ENCODE measurements at places on chromosomes 13 and 19. TPM values are rescaled to one million over a fixed set of nuclear protein-coding genes. Genes with fewer than 3 reads are reported as not detected.

GRCh38 chr13:45417790-45418534, at the start of gene SLC25A30:
Gene SLC25A30, minus strand, starts transcription at chr13:45418373. Its CDS starts 6,948 bp downstream, at chr13:45411425.
- peak; percentile 87 for DNase-seq

MAMSTR gene
- 5.2 TPM for polyA plus RNA-seq

DNA sequence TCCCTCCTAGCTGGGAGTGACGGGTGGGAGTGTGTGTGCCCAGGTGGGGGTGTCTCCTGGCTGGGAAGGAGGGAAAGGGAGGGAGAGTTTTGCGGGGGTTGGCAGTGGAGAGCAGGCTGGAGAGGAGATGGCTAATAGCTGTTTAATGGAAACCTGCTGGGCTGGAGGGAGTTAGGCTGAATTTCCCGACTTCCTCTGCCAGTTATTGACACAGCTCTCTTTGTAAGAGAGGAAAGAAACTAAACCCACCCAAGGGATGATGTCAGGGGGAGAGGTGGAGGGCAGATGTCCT, 10.2 kb upstream of the ILF3 start:
- DNase-seq: no peak

GRCh38 chr13:20127262-20127561, 33.6 kb downstream of the GJA3 start:
- no peak for DNase-seq

- no peak for DNase-seq
Observed at GRCh38 chr13:71021825-71022422, 845.1 kb downstream of the DACH1 start.

DNA sequence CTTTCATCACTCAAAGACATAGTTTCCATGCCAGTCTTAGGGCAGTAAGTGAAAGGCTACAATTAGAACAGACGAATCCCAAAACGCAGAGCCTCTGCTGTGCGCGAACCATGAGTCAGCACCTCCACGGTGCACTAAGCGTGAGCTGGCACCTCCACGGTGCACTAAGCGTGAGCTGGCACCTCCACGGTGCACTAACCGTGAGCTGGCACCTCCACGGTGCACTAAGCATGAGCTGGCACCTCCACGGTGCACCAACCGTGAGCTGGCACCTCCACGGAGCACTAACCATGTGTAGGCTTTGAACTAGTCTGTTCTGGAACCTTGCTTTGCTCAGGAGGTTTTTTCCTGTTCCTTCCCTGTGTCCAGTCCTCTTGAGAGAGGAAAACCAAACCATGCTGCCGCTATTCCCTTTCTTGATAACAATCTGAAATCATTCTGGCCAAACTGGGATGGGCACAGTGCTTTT, 120.6 kb downstream of the IRS2 start:
- DNase-seq: no peak

KPNA3 gene
- 43.9 TPM for polyA plus RNA-seq

DNA sequence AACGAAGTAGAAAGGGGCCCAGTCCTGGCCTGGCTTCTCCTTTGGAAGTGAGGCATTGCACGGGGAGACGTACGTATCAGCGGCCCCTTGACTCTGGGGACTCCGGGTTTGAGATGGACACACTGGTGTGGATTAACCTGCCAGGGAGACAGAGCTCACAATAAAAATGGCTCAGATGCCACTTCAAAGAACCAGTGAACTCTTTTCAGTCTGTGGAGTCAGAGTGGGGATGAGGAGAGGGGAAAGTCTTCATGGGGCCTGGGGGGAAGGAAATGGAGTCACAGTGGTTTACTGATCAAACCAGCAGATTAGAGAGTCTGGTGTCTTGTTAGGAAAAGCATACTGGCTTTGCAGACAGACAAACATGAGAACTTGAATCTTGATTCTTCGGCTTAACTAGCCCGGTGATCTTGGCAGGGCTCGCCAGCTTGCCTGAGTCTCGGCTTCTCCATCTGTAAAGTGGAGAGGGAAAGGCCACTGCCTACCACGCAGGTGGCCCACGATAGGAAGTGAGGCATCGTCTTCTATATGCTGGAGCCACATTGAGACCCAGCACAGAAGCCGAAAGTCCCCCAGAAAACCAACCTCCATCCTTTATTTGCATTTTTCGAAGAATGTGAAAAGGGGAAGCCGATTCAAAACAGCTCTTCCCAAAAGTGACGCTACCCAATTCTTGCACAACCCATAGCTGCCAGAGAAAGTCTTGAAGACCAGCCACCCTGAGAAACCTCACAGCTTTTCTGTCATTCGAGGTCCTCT, at the start of gene FFAR1:
Gene FFAR1 (plus strand): TSS at position 732 of the 759 bp plus-strand sequence. CDS start 3,650 bp downstream, outside the sequence.
- DNase-seq: no peak

DNA sequence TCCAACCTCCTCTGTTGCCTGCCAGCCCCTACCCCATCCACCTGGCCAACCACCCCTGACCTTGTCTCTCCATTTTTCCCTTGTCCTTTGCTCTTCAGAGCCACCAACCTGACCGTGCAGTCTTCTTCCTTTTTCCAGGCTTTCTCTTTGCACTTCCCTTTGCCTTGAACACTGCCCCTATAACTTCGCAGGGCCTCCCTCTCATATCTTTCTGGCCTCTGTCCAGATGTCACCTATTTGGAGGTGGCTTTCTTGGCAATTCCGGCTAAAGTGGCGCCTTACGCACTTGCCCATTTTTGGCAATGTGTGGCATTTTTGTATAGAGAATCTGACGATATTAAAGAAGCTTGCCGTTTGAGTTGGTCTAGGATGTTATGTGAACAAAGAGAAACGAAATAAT, 844 bp downstream of the ZNF543 start:
- DNase-seq: no peak

- no peak for DNase-seq
Observed at GRCh38 chr13:110027470-110028240, 241.3 kb upstream of the IRS2 start.

- no peak for DNase-seq
Observed at GRCh38 chr13:74835579-74835978, 646.4 kb downstream of the TBC1D4 start.

KLF12 gene
- 14.1 TPM for polyA plus RNA-seq

DNA sequence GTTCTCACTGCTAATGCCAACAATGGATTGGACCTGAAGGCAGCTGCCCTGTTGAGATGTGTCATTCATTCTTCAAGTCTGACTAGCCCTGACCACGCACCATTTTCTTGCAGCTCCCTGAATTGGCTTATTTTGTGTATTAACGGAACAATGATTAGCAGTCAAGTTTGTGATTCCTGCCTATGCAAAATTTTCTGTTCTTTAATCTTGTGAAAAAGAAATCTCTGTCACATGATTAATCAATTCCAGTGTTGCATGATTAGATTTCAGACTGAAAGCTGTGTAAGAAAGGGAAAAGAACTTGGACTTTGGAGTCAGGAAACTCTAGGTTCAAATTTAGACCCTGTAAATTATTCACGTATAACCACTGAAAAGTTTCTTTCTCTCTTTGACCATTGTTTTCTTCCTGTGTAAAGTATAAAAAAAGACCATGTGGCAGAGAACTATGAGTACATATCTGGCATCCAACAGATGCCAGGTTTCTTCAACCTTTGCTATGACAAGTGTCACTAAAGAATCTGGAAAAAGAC, 64.5 kb upstream of the SLC10A2 start:
- DNase-seq: no peak

DNA sequence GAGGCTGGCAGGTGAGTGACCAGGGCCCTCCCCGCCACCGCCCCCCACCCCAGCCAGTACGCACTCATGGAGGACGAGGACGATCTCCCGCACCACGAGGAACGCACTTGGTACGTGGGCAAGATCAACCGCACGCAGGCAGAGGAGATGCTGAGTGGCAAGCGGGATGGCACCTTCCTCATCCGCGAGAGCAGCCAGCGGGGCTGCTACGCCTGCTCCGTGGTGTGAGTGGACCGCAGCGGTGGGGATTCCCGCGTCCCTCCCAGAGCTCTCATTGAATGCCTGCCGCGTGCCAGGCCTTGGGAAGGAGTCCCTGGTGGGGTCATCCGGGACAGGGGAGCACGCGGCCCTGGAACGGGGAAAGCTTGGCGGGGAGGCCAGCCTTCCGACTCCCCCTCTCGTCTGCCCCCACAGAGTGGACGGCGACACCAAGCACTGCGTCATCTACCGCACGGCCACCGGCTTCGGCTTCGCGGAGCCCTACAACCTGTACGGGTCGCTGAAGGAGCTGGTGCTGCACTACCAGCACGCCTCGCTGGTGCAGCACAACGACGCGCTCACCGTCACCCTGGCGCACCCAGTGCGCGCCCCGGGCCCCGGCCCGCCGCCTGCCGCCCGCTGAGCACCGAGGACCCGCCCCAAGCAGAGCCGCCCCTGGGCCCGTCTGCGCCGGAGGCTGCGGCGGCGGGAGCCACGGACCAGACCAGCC, 4.8 kb upstream of the IFI30 start:
- DNase-seq: no peak

DNA sequence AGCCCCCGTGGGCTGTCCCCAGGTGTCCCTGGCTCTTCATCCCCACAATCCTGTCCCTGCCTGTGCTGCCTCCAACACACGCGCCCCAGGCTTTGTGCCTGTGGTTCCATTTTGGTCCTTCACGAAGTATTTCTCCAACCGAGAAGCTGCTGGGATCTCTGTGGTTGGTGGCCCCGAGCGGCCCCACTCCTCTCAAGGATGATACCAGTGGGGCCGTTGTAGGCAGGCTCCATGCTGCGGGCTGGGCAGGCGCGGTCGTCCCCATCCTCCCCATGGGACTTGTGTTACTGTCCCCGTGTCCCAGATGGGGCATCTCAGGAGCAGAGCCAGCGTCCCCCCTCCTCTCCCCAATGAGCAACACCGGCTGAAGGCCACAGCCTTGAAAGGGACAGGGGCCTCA, 3.7 kb upstream of the ZNF554 start:
- no peak for DNase-seq

GRCh38 chr19:10552510-10553053, 8.9 kb downstream of the ATG4D start:
- DNase-seq: no peak

SPC24 gene
- 15.4 TPM for polyA plus RNA-seq

CACNG7 gene
- polyA plus RNA-seq: not detected

Measured in right lung (tissue), 10 donors.